GM10248 (cell line): ENCODE measurements at places on chromosomes 2 and 18.
A peak's percentile ranks its signal among the peaks of the same experiment; 100 is the strongest.

DNA sequence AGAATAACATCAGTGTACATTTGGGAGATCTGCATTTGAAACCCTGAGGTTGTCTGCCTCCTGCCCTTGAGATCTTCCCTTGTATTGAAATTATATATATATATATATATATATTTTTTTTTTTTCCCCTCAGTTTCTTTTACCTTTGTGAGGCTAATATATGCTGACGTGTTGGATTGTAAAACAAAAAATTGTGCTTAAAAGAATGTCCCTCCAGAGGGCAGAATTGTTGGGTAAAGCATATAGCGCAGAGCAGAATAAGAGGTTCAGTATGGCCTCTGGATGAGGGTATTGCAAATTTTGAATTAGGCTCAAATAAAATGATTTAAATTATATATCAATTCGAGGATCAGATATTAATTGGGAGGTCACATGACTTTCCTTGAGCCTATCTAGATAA, 12.4 kb downstream of the NABP1 start:
- DNase-seq, result no peak

DNA sequence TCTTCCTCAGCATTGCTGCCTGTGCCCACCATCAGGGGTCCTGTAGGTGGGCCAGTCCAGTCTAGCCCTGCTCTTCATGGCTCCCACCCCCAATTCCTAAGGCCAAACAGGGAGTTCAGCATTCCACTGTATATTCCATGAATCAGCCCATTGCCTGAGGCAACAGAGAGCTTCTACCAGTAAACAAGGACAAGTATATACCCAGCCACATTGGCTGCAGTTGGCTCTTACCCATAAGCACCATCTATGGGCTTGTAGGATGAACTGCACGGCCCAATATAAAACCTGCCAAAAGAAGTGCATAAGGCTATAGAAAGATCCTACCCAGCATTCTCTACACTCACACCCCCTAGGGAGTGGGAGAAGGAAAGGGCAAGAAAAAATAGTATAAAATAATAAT, 95.1 kb upstream of the SALL3 start:
- DNase-seq, result no peak

GRCh38 chr2:118902266-118903028, 39.5 kb upstream of the MARCO start:
- DNase-seq, result no peak

- DNase-seq, result peak; percentile 34
Observed at GRCh38 chr18:68721681-68722583, 7.0 kb upstream of the TMX3 start.

- DNase-seq, result no peak
Observed at GRCh38 chr2:163669506-163669905, 66.3 kb downstream of the FIGN start.

GRCh38 chr18:39162013-39162827, 1596.6 kb upstream of the CELF4 start:
- no peak for DNase-seq

DNA sequence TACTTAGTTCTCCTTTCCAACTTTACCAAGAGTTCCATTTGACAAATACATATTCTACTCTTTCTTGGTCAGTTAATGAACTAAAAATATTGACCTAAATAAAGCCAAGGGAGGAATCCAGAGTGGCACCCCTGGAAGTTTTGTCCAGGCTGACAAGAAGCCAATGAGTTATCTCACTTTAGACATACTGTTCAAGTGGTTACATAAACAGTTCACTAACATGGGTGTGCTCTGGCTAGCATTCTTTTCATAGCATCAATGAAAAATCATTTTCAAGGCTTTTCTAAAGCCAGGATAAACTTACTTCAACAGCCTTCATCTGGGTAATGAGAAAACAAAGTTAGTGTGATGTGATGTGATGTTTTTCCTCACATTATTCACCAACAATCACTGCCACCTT, 649.4 kb downstream of the TDRD15 start:
- no peak for DNase-seq

DNA sequence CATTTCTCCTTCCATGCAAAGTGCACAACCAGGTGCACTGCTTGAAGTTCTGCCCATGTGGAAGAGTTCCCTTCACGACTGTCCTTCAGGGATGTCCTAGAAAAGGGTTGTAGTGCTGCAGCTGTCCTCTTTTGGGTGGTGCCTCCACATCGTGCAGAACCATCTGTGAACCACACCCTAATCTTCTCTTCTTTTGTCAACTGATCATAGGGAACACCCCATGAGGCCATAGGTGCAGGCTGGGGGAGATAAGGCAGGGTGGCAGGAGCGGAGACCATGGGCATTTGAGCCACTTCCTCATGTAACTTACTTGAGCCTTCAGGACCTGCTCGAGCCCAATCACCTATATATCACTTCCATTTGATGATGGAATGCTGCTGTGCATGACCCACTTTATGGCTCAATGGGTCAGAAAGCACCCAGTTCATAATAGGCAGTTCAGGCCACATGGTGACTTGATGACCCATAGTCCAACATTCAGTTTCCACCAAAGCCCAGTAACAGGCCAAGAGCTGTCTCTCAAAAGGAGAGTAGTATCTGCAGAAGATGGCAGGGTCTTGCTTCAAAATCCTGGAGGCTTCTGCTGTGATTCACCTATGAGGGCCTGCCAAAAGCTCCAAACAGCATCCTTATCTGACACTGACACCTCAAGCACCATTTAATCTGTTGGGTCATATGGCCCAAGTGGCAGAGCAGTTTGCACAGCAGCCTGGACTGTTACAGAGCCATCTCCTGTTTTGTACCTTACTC, 84.7 kb upstream of the CYRIA start:
- no peak for DNase-seq

DNA sequence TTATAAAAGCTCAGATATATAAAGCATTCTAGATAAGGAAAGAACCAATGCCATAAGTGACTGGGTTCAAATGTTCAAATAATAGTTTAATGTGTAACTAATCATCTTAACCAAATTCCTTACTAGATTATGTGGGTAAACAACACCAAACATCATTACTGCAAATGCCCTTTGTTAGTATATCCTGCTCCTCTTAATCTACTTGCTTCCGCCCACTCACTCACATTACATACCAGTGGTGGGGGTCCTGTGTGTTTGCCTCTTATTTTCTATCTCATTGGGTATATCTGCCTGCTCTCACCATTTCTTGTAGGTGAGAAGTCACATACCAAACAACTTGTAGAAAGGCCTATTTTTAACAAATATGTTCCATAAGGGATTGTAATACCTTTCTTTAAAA, 562.1 kb downstream of the NRXN1 start:
- DNase-seq, result no peak

- DNase-seq, result no peak
Observed at GRCh38 chr2:98388601-98389250, 42.5 kb downstream of the CNGA3 start.

DNA sequence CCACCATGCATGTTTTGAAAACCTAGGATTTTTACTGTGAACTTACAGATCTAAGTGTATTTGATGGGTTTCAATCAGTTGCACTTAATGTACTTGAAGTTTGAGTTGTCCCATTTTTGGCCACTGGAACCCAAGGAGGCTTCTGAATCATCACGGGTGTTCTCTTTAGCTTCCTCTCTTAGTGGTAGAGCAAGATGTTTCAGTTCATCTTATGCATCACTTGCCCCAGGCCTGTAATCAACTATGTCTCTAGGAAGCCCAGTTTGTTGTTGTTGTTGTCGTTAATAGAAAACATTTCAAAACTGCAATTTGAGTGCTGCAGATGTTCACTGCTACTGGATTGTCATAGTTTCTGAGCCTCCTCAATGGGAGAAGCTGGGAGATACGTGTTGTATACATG, 97.0 kb downstream of the FHOD3 start:
- DNase-seq, result no peak

DNA sequence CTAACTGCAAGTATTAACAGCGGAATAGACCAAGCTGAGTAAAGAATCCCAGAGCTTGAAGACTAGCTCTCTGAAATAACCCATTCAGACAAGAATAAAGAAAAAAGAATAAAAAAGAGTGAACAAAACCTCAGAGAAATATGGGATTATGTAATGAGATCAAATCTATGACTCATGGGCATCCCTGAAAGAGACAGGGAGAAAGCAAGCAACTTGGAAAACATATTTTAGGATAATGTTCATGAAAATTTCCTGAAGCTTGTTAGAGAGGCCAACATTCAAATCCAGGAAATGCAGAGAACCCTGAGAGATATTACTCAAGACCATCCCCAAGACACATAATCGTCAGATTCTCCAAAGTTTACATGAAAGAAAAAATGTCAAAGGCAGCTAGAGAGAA, 17.3 kb downstream of the PFN4 start:
- no peak for DNase-seq

DNA sequence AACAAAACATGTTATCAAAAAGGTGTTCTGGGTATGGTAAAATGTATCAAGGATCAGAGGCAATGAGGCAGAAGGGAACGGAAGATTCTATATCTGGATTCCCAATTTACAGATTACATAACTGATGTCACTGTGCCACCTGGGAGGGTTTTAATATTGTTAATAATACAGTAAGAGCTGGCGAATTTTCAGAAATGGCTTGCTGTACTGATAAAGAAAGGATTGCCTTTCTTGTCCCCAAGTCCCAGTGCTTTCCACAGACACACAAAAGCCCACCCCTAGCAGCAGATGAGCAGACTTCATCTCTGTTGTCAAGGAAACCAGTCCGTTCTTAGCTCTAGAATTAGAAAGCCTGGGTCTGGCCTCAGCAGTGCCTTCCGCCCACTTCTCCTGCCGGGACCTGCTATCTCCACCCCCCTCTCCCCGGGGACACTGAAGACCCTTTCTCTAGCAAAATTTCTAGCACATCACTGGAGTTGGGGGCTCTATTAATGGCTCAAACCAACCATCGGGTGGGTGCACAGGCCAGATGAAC, 34.3 kb downstream of the ADD2 start:
- DNase-seq, result no peak

GRCh38 chr2:239991689-239992314, 33.3 kb downstream of the NDUFA10 start:
- DNase-seq, result peak; percentile 48

GRCh38 chr18:8480506-8481328, 128.5 kb upstream of the RAB12 start:
- no peak for DNase-seq

DNA sequence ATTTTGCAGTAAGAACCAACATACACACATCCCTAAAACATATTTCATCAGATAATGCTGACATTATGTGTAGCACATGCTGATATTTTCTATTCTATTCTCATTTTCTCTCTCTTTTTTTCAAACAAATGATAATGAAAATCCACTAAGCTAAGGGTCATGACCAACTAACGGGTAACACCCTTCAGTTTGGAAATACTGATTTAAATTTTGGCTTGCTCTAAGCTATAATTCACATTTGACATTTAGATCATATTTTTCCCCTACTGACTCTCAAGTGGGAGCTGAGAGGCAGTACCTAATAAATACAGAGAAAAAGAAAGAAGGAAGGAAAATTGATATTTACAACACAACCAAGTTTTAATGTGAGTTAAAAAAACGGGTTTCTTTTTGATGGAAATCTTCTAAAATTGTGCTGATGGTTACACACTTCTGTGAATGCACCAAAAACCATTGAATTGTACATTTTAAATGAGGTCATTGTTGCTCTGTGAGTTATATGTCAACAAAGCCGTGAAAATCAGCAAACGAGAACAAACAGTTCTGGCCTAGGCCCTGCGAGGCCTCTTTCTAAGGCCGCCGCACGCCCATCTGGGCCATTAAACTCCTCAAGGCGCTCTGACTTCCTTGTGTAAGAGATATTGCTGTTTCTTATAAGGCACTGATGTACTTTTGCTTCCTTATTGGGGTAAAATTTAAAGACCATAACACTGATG, 124.2 kb downstream of the GALR1 start:
- no peak for DNase-seq

DNA sequence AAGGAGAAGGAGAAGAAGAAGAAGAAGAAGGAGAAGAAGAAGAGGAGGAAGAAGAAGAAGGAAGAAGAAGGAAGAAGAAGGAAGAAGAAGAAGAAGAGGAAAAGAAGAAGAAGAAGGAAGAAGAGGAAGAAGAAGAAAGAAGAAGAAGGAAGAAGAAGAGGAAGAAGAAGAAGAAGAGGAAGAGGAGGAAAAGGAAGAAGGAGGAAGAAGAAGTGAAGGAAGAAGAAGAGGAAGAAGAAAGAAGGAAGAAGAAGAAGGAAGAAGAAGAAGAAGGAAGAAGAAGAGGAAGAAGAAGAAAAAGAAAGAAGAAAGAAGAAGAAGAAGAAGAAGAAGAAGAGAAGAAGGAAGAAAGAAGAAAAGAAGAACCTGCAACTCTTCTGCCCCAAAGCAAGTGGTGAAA, 942.0 kb downstream of the DPP10 start:
- no peak for DNase-seq

DNA sequence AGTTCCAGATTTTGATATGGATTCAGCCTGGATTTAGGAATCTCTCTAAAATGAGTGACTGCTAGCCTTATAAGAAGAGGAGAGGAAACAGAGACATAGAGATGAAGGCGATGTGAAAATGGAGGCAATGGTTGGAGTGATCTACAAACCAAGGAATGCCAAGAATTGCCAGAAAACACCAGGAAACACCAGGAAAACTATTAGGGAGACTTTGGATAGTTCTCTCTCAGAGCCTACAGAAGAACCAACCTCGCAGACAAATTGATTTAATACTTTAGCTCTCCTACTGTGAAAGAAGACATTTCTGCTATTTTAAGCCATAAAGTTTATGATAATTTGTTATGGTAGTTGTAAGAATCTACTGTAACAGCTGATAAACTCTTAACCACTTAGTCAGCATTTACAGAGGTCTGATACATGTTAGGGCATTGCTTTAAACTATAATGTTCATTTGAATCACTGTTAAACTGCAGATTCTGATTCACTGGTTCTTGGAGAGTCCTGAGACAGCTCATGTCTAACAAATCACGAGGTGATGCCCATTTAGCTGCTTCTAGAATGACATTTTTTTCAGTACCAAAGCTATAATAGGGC, 1702.6 kb upstream of the LRRTM1 start:
- DNase-seq, result no peak

GRCh38 chr18:50071397-50071796, 123.5 kb downstream of the MYO5B start:
- no peak for DNase-seq

- DNase-seq, result no peak
Observed at GRCh38 chr2:27381577-27382181, 1.1 kb upstream of the ZNF513 start.

GRCh38 chr2:163044114-163044513, 205.5 kb upstream of the KCNH7 start:
- DNase-seq, result no peak

DNA sequence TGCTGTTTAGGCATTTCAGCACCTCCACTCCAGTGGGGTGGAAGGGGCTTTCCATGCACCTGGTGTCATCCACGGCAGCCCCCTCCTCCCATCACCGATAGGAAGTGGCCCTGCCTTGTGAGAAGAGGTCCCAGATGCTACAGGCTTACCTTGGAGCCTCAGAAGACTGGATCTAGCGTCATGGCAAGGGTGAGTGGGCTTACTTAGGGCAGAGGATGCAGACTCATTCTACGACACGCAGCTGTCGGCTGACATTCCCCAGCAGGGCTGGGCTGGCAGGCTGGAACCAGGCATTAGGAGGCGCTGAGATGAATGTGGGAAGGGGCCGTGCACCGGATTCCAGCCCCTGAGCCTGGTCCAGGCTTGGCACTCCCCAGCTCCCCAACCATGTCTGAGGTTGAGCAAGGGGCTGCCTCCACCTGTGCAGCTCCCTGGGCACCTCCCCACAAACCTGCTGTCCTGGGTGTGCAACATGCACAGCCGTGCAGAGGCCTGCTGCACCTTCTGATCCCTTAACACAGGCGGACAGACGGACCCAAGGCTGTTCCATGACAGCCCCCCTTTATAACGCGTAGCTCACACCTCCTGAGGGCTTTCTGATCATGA, 1.7 kb upstream of the PRLH start:
- no peak for DNase-seq

- no peak for DNase-seq
Observed at GRCh38 chr18:63266888-63267790, 52.4 kb downstream of the BCL2 start.

GRCh38 chr2:114089636-114090319, 199.9 kb downstream of the ACTR3 start:
- no peak for DNase-seq
